ENCODE measurements at places on chromosomes 1 and 21.
A peak's percentile ranks its signal among the peaks of the same experiment; 100 is the strongest.

- no peak for DNase-seq
Measured at GRCh38 chr1:14082331-14082730, 382.3 kb downstream of the PRDM2 start.

- DNase-seq, result peak; percentile 86
Measured at GRCh38 chr1:224707843-224708725, 92.0 kb downstream of the CNIH3 start.

GRCh38 chr1:217494767-217495166, 136.1 kb downstream of the GPATCH2 start:
- DNase-seq, result no peak

GRCh38 chr1:38138498-38139233, 92.1 kb upstream of the POU3F1 start:
- peak; percentile 97 for DNase-seq

GRCh38 chr1:25504706-25505595, 38.5 kb upstream of the LDLRAP1 start:
- DNase-seq, result peak; percentile 54

- no peak for DNase-seq
Measured at GRCh38 chr1:44262816-44263567, 49.7 kb downstream of the DMAP1 start.

- DNase-seq, result no peak
Measured at GRCh38 chr1:69648486-69648885, 80.8 kb downstream of the LRRC7 start.

GRCh38 chr1:87980494-87980893, 651.8 kb downstream of the LMO4 start:
- DNase-seq, result no peak

- peak; percentile 16 for DNase-seq
Measured at GRCh38 chr1:119327450-119328155, 41.0 kb upstream of the HAO2 start.

GRCh38 chr1:3944578-3945125, 44.6 kb upstream of the C1orf174 start:
- no peak for DNase-seq

DNA sequence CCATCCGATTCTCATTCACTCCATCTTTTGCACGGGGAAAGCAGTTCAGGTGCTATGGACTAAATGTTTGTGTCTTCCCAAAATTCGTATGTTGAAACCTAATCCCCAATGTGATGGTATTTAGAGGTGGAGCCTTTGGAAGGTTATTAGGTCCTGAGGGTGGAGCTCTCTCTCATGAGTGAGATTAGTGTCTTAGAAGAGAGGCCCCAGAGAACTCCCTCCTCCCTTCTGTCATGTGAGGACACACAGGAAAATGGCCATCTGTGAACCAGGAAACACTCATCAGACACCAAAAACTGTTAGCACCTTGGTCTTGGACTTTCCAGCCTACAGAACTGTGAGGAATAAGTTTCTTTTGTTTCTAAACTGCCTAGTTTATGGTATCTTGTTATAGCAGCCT, 15.8 kb upstream of the CCDC190 start:
- DNase-seq, result no peak

- DNase-seq, result no peak
Measured at GRCh38 chr1:246081138-246081702, 425.9 kb downstream of the SMYD3 start.

DNA sequence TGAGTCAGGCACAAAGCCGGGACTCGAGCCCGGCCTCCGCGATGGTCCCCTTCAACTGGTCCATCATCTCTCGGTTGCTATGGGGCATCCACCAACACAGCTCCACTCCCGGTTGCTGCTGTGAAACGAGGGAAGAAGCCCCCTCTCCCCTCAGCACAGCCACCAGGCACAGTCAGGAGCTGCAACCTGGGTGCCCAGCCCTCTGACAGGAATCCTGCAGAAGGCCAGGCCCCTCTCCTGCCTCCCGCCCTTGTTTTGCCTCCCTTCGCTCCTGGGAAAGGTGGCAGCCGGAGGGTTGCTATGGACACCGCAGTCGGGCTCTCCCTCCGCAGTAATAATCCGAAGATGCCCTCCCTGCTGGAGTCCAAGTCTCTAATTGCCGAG, 8.9 kb upstream of the KCNN3 start:
- DNase-seq, result no peak

- no peak for DNase-seq
Measured at GRCh38 chr1:80847904-80848303, 952.8 kb upstream of the ADGRL2 start.

DNA sequence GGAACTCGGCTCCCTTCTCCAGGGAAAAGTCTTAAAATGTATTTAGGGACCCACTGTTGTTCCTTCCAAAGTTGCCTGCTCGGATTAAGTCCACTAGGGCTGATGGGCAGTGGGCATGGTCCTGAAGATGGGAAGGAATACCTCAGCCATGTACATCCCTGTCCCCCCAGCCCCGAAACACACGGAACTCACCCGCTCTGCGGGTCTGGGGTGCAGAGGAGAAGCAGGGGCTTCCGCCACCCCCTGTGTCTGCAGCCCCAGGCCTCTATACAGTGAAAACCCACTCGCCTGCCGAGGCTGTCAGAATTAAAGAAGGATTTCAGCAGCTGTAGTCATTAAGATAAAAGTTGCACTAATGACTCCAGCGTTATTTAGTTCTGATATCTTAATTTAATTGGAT, 212.6 kb upstream of the VAMP3 start:
- DNase-seq, result no peak

- no peak for DNase-seq
Measured at GRCh38 chr1:13782634-13783360, 82.8 kb downstream of the PRDM2 start.

DNA sequence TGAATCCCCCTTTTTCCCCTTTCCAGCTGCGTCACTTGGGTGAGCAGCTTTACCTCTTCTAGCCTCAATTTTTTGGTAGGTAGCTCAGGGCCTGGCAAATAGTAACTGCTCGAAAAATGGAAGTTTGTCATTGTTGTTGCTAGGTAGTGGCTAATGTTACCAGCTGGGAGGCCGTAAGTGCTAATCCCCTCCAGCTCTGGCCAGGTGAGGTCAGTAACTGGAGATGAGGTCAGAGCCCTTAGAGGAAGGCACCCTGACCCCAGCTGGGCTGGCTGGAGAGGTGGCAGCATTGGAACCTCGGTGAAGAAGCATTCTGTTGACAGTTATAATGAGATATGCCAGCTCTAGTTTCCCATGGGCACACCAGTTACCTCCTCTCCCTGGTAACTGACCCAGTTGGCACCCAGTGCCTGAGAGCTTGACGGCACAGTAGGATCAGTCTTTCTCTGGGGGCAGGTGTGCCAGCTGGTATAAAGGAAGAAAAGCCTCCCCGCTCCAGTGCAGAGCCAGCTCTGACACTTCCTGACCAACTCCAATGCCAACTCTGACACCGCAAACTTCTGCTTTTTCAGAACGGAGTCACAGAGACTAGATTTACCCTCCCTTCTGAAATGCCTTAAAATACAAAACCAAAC, 35.0 kb upstream of the SLC2A1 start:
- DNase-seq, result no peak

Data from fibroblast of the aortic adventitia (primary cell).